Smooth muscle cell of trachea (primary cell): ENCODE measurements at places on chromosomes 7 and 10. TPM values are rescaled to one million over a fixed set of nuclear protein-coding genes. Genes with fewer than 3 reads are reported as not detected.

Gene GTF2IRD1
- 8.3 and 9.9 TPM in 2 replicates for total RNA-seq

Gene PLXNA4
- 1.9 and 3.6 TPM in 2 replicates for total RNA-seq

Gene COL26A1
- total RNA-seq: not detected in 2 replicates

Gene NCAPG2
- 7.3 and 39.7 TPM in 2 replicates for total RNA-seq

Gene CLCN1
- not detected in 2 replicates for total RNA-seq

Gene OPN4
- not detected in 2 replicates for total RNA-seq

Gene PLAC9
- total RNA-seq: 15.5 and 28.7 TPM in 2 replicates

Gene TPST1
- total RNA-seq: 94.5 and 154 TPM in 2 replicates
